Sciatic nerve (tissue), 2 donors: ENCODE measurements at places on chromosomes 13 and 19.

DNA sequence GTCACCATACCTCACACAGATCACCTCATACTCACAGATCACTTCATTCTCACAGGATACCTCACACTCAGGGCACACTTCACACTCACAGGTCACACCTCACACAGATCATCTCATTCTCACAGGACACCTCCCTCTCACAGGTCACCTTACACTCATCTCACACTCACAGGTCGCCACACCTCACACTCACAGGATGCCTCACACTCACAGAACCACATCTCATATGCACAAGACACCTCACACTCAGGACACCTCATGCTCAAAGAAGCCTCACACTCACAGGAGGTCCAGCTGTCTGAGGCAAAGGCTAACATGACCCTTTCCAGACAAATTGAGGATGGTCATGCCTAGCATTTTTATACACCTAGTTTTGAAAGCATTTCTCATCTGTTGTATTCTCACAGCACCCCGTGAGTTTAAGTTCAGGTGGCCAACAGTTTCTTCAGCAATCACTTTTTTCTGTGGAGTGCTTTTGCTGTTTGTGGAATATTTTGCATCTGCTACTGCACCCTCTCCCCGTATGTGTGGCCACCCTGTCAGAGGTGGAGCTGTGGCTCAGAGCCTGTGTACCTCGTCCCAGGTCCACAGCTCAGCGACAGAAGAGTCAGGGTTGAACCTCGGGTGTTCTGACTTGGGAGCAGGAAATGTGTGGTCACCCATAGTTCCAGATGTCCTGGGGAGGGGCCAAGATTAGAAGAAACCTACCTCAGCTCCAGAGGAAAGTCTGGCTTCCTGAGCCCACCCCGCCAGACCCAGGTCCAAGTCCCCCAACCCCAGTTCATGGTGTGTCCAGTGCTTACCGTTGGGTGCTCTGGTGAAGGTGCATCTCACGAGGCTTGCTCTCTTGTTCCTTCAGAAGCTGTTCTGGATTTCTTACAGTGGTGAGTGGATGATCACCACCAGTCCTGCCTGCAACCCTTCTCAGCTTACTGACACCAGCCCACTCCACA lies 7.6 kb downstream of the F7 start:
- peak; percentile 28 for DNase-seq

GRCh38 chr19:2983351-2984214 lies 6.2 kb downstream of the TLE6 start:
- peak; percentile 77 for DNase-seq

DNA sequence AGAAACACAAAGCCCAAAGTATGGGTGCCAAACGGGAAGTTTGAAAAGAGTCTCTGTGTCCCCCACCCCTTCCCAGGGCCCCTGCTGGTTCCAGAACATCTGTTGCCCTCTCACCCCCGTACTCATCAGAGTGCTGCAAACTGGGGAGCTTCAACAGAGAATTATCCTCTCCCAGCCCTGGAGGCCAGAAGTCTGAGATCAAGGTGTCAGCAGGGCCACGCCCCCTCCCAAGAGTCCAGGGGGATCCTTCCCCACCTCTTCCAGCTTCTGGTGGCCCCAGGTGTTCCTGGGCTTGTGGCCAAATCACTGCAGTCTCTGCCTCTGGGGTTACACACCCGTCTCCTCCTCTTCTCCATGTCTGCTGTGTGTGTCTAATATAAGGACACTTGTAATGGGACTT lies 183.4 kb downstream of the PTPRS start:
- no peak for DNase-seq

- DNase-seq: no peak
Measured at GRCh38 chr13:51771418-51772104, 32.4 kb downstream of the DHRS12 start.

- no peak for DNase-seq
Measured at GRCh38 chr13:32282096-32282711, 33.0 kb downstream of the ZAR1L start.

DNA sequence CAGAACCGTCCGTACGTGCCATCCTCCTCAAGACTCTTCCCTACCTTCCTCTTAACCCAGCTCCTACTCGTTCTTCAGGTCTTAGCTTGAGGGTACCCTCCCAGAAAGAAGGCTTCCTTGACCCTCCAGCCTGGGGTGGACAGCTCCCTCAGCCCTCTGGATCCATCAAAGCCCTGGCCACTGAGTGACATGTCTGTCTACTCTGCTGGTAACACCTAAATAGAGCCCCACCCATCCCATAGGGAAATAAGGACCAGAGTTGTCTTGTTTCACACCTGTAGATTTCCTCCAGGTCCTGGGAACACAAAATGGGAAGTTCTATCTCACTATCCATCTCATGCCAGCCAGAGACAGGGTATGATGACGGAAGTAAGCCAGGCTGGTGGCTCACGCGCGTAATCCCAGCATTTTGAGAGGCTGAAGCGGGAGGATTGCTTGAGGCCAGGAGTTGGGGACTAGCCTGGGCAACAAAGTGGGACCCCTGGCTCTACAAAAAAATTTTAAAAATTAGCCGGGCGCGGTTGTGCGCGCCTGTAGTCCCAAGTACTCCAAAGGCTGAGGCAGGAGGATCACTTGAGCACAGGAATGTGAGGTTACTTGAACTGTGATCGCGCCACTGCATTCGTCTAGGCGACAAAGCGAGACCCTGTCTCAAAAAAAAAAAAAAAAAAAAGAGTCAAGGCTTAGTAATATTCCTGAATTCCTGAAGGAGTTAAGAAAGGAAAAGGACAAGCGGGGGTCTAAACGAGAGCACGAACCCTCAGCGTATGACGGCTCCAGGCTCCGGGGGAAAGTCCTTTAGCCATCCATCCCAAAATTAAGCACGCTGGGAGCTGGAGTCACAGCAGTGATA lies 566 bp upstream of the CCDC97 start:
- DNase-seq: no peak

DNA sequence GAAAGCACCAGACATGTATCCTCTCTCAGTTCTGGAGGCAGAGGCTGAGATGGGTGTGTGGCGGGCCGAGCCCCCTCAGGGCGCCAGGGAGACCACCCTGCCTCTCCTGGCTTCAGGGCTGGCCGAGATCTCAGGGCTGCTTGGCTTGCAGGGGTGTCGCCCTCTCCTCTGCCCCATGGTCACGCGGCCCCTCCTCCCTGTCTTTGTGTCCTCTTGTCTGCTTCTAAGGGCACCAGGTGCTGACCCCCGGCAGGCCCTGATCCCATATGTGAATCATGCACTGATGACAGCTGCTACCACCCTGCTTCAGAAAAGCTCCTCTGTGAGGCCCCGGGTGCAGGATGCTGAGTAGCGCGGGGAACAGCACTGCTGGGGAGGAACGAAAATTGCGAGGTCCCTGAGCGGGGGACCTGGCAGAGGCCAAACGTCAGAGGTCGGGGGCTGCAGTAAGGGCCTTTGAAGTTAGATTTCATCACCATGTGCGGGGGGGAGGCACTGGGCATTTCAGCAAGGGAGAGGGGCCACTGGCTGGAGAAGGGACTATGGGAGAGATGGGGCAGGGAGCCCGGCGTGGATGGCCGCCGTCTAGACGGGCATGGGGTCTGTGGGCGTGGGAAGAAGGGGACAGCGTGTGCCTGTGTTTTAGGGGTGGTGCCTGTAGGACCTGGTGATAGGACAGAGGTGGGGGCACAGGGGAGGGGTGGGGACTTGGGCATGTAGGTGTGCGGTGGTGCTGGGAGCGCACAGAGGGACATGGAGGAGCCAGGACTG lies 125.2 kb downstream of the KDM4B start:
- no peak for DNase-seq

DNA sequence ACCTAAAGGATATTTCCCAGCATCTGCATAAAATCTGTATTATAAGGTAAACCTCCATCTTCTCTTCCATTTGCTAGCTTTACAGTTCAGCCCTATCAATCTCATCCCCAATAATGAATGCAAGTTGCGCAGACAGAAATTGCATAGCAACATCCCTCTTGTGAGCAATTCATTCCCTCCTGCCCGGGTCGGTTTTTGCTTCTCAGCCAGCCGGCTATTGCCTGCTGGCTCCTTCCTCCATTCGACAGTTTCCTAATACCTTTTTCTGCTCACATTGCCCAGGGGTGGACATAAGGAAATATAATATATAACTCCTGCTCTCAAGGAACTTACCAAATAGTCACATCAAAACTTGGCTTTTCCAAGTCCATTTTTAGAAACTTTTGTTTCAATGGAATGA lies 125.2 kb downstream of the FGF9 start:
- no peak for DNase-seq

- DNase-seq: no peak
Measured at GRCh38 chr13:25872481-25873241, 179.2 kb downstream of the SHISA2 start.

DNA sequence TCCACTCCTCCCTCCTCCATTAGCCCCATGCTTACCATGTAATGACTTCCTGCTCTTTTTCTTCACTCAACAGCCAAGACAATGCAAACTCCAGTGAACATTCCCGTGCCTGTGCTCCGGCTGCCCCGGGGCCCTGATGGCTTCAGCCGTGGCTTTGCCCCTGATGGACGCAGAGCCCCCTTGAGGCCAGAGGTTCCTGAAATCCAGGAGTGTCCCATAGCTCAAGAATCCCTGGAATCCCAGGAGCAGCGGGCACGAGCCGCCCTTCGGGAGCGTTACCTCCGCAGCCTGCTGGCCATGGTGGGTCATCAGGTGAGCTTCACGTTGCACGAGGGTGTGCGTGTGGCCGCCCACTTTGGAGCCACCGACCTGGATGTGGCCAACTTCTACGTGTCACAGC lies 2.9 kb upstream of the PPP1R37 start:
- DNase-seq: no peak

DNA sequence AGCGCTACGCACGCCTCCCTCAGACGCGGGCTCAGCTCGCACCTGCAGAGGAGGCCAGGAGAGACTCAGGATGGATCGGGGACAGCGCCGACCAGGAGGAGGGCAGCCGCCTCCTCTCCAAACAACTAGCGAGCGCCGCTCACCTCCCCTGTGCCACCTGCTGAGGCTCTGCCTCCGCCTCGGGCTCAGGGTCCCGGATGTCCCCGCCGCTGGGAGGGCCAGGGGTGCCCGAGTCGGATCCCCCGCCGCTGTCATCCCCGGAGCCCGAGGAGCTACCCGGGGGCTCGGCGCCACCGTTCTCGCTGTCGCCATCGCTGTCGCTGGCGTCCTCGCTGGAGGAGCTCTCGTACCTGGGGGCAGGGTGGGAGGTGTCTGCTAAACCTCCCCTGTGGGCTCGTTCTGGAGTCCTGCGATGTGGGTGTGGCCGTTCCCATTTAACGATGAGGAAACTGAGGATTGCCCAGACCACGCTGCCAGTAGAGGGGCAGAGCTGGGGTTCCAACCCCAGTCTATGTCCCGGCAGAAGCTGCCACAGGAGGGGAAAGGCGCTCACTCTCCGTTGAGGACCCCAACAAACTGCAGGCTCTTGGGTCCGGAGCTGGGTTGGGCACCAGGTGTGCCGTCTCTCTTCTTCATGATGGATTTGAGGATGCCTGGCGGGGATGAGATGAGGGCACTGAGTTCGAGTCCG lies 9.2 kb downstream of the KANK3 start:
- no peak for DNase-seq

- no peak for DNase-seq
Measured at GRCh38 chr19:17294051-17294891, 9.0 kb downstream of the ABHD8 start.

DNA sequence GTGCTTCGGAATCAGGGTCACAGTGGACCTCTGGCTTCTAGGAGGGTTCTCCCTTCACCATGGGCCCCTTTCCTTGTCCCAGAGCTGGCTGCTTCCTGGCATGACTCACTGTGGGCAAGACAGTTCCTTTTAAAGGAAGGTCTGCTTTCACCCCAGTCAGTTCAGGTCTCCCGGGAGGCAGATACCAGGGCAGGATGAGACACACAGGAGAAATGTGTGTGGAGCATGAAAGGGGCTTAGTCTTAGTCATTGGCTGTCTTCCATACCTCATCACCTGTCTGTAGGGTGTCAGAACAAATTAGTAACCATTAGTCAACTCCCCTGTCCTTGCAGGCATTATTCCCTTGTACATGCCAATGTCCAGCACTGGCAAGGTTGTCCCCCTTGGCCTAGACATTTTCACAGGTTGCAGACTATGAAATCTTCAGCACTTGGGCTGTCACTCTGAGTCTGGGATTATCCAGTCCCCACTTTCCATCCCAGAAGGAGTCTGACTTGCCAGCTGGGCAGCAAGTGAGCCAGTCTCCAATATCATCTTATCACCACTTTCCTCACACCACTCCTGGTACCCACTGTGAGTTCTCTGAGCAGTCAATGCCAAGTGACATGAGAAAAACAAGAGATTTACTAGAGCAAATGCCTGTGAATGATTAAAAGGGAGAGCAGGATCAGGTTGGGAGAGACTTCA lies 76.8 kb upstream of the MEDAG start:
- no peak for DNase-seq

- no peak for DNase-seq
Measured at GRCh38 chr19:18883526-18884304, 12.2 kb downstream of the CERS1 start.

- no peak for DNase-seq
Measured at GRCh38 chr19:3292958-3293529, 68.6 kb downstream of the CELF5 start.

GRCh38 chr19:6868351-6868750 lies 19.0 kb upstream of the ADGRE1 start:
- DNase-seq: no peak

- no peak for DNase-seq
Measured at GRCh38 chr19:38836983-38837626, 5.5 kb upstream of the ECH1 start.
